Uterus (tissue), 4 donors: ENCODE measurements at places on chromosomes 11 and 22. TPM values are rescaled to one million over a fixed set of nuclear protein-coding genes. Genes with fewer than 3 reads are reported as not detected.

The MS4A4A gene
- total RNA-seq: 11.1 TPM

The TH gene
- 0.37 TPM for total RNA-seq

The CBLIF gene
- not detected for total RNA-seq

The PYGM gene
- total RNA-seq: 2.9 TPM

The INPP5J gene
- total RNA-seq: 0.59 TPM

The SCUBE1 gene
- 1.7 TPM for total RNA-seq

The MICAL2 gene
- total RNA-seq: 39.1 TPM

The NXPE4 gene
- not detected for total RNA-seq

The PRAME gene
- 0.41 TPM for total RNA-seq

The NLRP10 gene
- not detected for total RNA-seq

The CREB3L1 gene
- total RNA-seq: not detected

The OR6T1 gene
- total RNA-seq: not detected

The GRK3 gene
- 1.3 TPM for total RNA-seq

The MS4A4E gene
- not detected for total RNA-seq

The CHST1 gene
- 6.9 TPM for total RNA-seq
